ENCODE measurements at places on chromosomes 7 and 10. TPM values are rescaled to one million over a fixed set of nuclear protein-coding genes. Genes with fewer than 3 reads are reported as not detected.

DNA sequence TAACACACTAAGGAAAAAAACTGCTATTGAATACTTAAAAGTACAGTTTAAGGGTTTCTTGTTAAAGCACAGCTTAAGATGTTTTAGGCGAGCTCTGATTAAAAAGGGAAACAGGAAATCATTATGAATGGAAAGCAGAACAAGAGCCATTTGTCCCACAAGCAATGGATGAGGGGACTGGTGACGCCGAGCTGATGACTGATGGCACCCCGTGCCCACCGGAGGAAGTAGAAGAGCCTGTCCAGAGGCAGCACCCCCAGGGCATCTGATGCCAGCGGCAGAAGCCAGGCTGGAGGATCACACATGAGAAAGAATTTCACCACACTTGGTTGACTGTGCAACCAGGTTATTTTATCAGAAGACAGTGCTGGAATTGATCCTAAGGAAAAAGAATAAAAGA lies 15.0 kb upstream of the INSIG1 start:
- DNase-seq, result no peak

DNA sequence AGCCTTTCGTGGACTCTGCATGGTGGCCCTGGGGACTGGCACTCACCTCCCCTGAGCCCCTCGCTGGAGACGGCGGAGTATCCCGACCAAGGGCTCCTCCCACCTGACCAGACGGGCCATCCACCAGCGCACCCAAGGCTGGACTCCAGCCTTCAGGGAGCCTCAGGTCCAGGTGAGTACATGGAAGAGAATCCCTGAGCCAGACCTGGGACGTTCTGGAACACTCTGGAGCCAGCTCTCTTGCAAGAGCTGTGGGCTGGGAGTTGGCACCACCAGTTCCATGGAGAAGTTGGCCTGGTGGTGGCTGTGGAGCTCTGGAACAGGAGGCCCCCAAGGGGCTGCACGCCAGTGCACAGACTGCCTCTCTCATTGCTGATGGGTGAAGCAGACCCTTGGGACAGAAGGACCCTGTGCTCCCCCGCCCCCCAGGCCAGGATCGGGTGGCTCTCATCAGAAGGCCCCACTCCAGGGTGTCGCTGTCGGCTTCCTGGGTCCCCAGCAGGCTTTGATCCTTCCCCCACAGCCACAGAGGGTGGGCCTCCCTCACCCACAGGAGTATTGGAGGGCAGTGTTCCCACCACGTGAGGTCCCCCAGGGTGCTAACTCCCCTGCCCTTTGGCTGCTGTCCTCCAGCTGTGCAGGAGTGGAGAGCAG lies 189.9 kb downstream of the EBF3 start:
- DNase-seq, result no peak

DNA sequence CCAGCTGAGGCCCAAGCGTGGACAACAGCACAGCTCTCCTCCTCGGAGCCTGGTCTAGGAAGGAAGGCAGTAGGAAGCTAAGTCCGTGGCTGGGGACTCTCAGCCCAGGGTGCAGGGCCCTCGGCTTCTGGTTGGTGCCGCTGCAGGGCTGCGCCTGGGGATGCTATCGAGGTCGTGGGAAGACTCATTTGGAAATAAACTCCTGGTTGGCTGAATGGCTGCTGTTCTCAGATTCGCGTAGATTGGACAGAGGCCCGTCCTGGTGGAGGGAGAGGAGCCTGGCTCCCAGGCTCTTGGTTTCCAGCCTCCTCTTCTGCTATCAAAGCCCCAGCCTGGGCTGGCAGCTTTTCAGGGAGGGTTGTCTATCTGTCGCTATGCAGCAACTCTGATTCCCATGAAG lies 152.6 kb upstream of the FZD8 start:
- DNase-seq, result no peak

- DNase-seq, result no peak
Measured at GRCh38 chr10:104350127-104350635, 3.5 kb upstream of the CFAP58 start.

DNA sequence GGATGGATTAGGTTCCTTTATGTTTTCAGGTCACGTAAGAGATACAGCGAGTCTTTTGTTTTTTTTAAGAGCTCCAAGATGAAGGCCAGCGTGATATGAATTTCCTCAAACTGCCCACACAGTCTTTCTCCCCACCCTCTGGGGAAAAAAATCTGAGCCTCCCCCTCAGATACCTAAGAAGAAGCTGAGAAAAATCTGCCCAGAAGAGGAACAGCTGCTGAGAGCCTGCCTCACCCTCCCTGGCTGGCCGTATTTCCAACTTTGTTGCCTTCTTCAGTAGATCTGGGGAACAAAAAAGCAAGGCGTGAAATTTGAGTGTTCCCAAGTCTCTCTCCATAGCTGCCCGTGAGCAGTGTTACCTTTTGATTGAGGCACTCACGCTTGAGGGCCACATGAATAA lies 208.1 kb downstream of the KIAA1217 start:
- no peak for DNase-seq

The CRTAC1 gene
- 0.91 TPM for total RNA-seq

The TMEM213 gene
- not detected for total RNA-seq

The COL26A1 gene
- 71.4 TPM for total RNA-seq

Measured in H1 (cell line).